ENCODE measurements at places on chromosomes 16 and 17.

DNA sequence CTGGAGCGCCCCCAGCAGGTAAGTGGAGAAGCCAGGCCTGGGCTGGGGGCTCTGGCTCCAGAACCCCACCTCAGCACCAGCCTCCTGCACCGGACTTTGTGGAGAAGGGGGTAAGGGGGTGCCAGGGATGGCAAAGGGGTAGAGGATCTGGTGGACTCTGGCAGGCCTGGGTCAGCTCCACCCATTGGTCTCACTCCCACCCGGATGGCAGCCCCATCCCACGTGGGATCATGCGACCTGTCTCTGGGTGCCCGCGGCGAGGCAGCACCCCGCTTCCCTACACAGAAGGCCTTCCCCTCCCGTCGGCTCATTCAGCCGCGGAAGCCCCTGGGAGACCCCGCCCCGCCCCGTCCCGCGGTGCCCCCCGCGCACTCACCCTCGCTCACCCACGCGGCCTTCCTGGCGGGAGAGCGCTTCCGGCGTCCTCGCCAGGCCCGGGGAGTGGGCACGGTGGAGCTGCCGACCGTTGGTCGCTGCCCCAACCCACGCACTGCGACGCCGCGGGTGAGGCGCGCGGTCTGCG is 498 bp upstream of the PLEKHG4 start:
- no peak for DNase-seq

DNA sequence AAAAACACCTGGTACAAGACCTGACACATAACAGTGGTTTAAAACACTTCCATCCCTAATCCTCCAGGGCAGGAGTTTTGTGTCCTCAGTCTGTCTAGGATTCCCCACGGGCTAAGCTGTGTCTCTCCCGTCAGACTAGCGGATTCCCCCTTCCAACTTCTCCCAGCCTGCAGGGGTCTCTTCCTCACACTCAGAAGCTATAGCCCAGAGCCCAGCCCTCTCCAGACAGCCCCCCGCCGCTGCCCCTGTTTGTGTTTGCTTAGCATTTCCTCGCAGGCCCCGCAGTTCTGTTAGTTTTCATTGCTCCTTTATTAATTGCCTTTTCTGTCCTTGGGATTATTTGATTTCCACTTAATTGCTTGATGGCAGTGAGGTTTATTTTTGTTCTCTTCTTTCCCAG is 91.2 kb downstream of the TMEM132E start:
- DNase-seq: no peak

DNA sequence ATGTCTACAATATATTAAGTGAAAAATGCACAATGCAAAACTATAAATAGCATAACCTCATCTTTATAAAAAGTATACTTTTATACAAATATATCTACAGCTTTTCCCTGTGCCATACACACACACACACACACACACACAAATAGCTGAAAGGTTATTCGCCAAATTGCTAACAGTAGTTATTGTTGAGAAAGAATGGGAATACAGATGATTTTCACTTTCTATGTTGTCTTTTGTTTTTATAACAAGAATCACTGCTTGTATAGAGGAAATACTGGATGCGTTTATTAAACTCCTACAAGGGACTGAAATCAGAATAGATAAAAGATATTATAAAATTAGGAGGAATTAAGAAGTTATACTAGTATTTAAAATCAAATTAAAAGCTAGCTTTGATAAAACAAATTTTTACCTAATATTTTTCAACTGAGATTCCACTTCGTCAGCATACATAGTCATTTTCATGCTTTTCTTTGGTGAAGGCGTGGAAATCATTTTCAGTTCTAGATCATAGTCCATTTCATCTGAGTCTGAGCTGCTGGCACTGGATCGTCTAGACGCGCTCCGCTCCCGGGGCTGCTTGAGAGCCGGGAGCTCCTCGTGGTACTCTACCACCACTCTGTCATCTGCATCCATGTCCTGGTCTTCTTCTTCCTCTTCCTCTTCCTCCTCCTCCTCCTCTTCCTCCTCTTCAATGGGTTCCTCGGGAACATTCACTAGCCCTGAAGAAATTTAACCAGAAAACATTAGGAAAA is 17.0 kb upstream of the ITGAE start:
- no peak for DNase-seq

DNA sequence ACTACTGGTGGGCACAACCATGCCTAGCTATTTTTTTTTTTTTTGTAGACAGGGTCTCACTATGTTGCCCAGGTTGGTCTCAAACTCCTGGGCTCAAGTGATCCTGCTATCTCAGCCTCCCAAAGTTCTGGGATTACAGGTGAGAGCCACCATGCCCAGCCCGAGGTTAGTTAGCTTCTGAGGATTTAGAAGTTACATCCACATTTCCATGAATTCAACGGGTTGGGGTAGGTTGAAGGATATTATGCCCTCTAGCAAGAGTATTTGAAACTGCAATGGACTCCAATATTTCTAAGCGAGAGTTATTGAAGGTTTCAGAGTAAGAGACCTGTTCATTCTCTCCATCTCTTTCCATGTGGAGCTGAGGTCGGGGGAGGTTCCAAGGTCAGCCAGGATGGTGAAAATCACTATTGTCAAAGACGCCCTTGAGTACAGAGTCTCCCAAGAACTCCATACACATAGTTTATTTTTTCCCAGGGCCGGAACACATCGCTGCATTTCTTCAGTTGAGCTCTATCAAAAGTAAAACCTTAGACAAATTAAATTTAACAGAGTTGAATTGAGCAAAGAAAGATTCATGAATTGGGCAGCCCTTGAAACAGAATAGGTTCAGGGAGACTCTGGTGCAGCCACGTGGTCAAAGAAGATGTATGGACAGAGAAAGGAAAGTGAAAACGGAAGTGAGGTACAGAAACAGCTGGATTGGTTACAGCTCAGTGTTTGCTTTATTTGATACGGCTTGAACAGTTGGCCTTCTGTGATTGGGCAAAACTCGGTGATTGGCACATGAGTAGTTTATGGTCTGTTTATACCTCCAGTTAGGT is 19.0 kb upstream of the ITPRIPL2 start:
- DNase-seq: no peak

DNA sequence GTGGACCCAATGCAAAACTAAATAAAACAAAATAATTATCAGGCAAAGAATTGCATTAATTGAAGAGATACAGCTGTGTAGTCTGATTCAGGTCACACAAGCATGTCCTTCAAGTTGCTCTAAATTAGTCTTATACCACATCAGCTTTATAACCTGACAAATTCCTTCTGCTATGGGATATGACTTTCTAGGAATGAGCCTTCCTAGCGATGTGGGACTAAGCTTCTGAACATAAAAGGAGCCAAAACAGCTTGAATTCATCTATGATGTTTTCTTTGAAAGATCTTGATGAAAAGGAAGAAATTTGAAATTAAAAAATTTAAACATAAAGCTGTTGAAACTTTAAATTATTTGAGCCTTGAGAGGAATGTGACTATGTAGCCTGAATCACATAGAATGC is 1409.1 kb downstream of the CDH11 start:
- DNase-seq: no peak

DNA sequence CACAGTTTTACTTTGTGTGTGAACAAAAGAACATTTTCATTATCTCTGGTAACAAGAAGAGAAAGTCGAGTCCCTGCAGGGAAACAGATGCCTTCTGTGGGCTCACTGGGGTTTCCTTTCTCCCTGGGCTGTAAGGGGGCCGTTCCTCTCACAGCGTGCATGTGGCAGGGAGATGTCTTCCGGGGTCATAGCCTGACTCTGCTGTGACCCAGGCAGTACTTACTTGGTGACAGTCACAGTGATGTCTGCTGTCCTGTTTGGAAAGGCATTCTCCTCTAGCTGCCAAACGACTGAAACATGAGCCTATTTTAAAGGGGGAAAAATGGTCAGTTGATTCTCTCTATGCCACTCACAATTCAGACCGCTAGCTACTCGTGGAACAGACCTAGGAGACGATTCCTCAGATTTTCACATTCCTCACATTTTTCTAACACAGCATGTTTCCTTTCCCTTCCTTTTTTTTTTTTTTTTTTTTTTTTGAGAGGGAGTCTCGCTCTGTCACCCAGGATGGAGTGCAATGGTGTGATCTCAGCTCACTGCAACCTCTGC is 7.3 kb downstream of the HASPIN start:
- peak; percentile 59 for DNase-seq

- DNase-seq: peak; percentile 52
Measured at GRCh38 chr16:70634861-70635260, 11.5 kb upstream of the IL34 start.

DNA sequence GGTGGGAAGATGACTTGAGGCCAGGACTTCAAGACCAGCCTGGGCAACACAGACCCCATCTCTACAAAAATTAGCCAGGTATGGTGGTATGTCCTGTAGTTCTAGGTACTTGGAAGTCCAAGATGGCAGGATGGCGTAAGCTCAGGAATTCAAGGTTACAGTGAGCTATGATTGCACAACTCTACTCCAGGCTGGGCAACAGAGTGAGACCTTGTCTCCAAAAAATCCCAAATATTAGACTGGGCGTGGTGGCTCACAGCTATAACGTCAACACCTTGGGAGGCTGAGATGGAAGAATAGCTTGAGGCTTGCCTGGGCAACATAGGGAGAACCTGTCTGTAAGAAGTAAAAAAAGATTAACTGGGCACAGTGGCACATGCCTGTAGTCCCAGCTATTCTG is 30.8 kb downstream of the SUZ12 start:
- DNase-seq: no peak

- DNase-seq: no peak
Measured at GRCh38 chr17:72307836-72308235, 187.0 kb downstream of the SOX9 start.

- no peak for DNase-seq
Measured at GRCh38 chr17:56119936-56120335, 33.3 kb upstream of the ANKFN1 start.
